Inflammatory macrophage treated with lipopolysaccharide for 1 hour (primary cell): ENCODE measurements at places on chromosomes 13 and 19.

DNA sequence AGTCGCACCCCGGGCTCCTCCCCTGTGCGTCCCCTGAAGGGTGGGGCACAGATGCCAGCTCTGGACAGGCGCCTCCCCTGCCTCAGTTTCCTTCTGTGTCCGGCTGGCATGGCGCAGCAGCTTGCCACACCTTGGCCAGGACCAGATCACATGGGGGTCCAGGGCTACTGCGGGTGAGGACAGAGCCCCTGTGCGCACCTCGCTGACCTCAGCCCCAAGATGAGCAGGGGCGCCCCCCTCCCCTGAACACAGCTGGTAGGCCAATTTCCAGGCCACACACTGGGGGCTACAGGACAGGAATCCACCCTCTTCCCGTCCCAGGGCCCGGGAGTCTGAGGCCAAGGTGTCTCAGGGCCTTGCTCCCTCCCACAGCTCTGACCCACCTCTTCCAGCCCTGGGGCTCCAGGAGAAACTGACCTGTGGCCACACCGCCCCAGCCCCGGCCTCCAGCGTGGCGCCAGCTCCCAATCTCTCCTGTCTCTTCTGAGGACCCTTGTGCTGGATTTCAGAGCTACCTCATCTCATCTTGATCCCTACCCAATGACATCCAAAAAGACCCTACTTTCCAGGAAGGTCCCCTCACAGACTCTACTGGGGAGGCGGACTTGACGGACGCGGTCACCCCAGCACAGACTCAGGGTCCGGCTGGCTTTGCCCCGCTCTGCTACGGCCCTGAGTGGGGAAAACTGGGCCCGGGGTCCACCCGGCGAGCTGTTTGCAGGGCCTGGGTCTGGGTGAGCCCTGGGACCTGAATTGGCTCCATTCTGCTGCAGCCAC lies 28.2 kb downstream of the SBNO2 start:
- no peak for DNase-seq

DNA sequence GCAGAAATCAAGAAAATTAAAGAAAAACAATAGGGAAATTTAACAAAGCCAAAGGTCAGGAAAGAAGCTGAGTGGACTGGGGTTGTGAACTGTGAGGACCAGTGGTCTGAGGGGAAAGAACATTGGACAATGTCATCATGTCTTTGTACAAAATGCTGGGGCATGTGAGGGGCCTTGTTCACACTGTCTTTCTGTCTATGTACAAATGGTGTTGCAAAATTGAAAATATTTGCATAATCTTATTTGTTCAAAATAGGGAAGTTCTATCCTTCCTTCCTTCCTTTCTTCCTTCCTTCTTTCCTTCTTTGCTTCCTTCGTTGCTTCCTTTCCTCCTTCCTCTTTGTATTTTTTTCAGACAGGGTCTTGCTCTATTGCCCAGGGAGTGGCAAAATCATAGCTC lies 79.2 kb upstream of the SCEL start:
- peak; percentile 37 for DNase-seq

GRCh38 chr19:1171755-1172352 lies 2.2 kb downstream of the SBNO2 start:
- DNase-seq: no peak

DNA sequence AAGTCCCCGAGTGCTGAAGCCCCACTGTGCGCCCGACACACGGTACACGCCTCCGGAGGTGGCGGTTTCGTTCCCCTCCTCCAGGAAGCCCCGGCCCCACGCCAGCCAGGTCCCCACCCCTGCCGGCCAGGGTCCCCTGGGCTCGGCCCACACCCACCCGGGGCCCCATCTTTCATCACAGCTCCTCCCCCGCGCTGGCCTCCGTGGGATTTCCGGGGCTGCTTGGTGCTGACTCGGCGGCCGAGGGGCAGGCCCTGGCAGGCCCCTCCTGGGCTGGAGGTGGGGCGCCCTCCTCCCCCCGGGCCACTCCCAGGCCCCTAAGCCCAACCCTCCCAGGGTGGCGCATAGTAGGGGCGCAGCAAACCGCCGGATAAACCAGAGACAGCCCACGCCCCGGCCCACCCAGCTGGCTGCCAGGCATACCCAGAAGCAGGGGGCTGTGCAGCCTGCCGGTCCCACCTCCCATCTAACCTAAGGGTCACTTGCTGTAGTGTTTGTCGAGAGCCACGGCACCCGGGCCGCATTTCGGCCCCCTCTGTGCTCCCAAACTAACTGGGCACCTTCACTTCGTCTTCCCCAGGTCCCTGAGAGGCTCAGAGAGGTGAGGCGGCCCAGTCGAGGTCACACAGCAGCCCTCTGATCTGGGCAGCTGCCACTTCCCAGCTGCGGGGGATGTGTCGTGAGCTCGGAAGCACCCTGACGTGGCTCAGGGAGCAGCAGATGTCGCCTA lies 6.6 kb downstream of the ZBTB7A start:
- peak; percentile 85 for DNase-seq

- no peak for DNase-seq
These were observed 5.7 kb downstream of the ZNF653 start for GRCh38 chr19:11499890-11500420.

DNA sequence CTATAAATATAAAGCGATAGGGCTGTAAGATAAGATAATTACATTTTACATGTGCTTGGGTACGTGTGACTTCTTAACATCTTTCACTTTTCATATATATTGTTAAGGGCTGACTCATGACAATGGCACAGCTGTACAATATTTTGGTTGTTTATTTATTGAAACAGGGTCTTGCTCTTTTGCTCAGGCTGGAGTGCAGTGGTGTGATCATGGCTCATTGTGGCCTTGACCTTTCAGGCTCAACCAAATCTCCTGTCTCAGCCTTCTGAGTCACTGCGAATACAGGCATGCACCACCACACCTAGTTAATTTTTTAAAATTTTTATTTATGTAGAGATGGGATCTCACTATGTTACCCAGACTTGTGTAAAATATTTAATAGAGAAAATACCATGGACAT lies 2532.4 kb upstream of the PCDH20 start:
- no peak for DNase-seq

- DNase-seq: no peak
These were observed 32.6 kb downstream of the CELF5 start for GRCh38 chr19:3257071-3257470.

DNA sequence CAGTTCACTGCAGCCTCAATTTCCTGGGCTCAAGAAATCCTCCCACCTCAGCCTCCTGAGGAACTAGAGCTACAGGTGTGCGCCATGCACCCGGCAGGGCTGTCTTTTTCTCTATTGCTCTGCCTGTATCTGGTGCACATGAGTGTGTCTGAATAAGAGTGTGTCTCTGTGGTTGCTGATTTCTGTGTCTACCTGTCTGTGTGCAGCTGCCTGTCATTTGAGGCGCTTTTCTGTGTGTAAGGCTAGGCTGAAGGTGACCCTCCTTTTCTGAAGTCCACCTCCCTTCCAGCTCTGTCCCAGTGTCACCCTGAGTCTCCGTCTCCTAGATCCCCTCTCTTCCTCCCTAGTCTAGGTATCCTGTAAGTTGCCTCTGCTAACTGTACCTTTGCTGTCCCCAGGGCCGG lies 1.5 kb upstream of the PRR12 start:
- no peak for DNase-seq

DNA sequence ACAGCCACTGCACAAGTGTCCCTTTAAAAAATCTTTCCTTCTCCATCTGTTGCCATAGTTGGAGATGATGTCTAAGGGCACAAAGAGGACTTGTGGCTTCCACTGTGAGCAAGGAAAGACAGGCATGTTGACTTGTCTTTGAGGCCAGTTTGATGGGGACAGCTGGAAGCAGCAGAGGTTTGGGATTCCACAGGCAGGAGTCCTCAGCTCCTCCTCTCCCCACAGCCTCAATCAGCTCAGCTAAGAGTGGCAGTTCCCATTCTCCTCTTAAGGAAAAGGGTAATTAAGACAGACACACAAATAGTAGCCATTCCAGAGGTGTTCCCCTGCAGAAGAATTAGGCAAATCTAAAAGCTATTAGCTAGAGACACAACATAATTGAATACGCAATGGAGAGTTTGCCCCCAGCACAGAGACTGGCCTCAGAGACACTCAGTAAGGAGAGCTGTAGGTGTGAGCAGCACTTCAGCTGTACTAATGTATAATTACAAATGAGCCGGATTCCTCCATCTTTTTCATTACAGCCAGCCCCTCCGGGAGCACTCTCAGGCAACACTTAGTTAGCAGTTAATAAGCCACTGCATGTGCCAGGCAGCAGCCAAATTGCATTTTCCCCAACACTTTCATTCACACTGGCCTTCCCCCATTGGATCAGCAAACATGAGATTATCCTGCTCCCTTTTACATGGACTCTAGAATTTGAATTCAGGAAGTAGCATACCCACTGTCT lies 434.0 kb downstream of the FOXO1 start:
- DNase-seq: no peak

- DNase-seq: peak; percentile 48
These were observed 61.6 kb downstream of the LRCH1 start for GRCh38 chr13:46614582-46614981.

GRCh38 chr13:47241446-47241845 lies 344.6 kb upstream of the HTR2A start:
- DNase-seq: no peak

GRCh38 chr13:84684048-84684662 lies 801.9 kb upstream of the SLITRK1 start:
- no peak for DNase-seq

- DNase-seq: no peak
These were observed 29.1 kb downstream of the PLEKHJ1 start for GRCh38 chr19:2207008-2207407.

GRCh38 chr19:44757735-44758505 lies 9.4 kb downstream of the BCL3 start:
- DNase-seq: no peak
